C1 segment of cervical spinal cord (tissue), 14 donors: ENCODE measurements at places on chromosomes 3 and 15.

DNA sequence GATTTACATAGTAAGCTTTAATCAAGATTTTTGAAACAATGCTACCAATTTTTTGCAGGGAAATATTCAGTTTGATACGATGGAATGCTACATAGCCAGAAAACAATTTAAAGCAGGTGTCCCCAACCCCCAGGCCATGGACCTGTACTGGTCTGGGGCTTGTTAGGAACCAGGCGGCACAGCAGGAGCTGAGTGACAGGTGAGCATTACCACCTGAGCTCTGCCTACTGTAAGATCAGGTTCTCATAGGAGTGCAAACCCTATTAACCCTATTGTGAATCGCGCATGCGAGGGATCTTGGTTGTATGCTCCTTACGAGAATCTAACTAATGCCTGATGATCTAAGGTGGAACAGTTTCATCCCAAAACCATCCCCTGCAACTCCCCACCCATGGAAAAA lies 322.6 kb upstream of the NECTIN3 start:
- no peak for DNase-seq

DNA sequence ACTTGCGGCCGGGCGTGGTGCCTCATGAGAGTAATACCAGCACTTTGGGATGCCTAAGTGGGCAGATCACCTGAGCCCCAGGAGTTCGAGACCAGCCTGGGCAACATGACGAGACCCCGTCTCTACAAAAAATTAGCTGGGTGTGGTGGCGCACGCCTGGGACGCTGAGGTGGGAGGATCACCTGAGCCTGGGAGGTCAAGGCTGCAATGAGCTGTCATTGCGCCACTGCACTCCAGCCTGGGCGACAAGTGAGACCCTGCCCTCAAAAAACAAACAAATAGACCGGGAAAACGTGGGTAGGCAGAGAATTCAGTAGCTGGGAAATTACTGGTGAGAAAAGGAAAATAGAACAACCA lies 667 bp downstream of the UMPS start:
- DNase-seq, result no peak

- DNase-seq, result no peak
Measured at GRCh38 chr3:27503526-27503925, 19.3 kb upstream of the SLC4A7 start.

DNA sequence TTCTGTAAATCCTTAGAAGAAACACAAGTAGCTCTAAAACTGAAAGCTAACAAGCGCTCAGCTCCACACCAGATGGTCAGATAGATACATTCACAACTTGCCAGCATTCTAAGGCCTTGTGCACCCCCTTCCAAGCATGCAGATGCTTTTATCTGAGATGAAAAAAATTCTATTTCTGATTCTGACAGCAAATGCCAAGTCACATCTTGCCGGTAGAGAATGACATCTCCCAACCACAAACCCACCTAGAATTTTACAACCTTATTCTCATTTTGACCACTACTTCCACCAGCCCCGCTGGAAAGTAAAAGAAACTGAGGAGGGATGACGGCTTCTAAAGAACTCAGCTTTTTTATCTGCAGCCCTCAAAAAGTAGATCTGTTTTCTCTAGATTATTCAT lies 57.7 kb downstream of the SUMF1 start:
- DNase-seq, result no peak

- no peak for DNase-seq
Measured at GRCh38 chr3:149038322-149038721, 47.0 kb downstream of the GYG1 start.

- DNase-seq, result no peak
Measured at GRCh38 chr15:31472636-31473384, 146.2 kb downstream of the KLF13 start.

DNA sequence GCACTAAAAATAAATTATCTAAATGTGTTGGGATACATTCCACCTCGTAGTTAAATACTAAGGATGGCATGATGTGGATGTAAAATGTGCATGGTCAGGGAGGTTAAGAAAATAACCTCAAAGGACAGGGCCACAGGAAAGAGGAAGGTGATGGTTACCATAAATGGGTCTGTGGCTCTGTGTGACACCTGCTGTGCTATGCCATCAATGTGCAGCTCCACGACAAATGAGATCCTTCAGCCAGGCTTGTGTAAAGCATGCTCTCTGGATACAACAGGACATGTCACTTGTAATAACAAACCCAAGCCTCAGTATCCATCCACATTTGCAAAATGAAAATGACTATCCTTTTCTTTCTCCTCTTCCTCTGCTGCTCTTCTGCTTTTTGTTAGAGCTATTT lies 456.7 kb upstream of the RASGRP1 start:
- DNase-seq, result no peak

GRCh38 chr15:55846116-55846707 lies 103.3 kb upstream of the PRTG start:
- no peak for DNase-seq

DNA sequence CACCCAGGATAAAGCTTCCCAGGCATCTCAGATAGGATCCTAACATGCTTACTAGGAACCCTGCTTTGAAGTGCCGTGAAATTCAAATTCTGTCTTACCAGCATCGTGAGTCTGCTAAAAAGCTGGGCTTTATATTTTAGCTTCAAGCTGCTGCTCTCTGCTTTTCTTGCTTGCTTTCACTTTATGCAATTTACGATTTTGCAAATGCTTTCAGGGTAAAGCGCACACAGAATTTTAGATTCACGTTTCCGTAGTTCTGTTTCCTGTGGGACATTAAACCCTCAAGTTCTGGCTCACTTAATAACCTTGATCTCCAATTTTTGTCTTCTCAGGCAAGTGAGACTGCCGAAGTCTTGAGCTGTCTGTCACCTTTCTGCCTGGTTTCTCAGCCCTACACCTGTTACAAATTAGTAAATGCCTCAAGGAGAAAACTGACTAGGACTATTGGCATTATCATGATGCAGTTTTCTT lies 170.5 kb upstream of the TGFBR2 start:
- no peak for DNase-seq

DNA sequence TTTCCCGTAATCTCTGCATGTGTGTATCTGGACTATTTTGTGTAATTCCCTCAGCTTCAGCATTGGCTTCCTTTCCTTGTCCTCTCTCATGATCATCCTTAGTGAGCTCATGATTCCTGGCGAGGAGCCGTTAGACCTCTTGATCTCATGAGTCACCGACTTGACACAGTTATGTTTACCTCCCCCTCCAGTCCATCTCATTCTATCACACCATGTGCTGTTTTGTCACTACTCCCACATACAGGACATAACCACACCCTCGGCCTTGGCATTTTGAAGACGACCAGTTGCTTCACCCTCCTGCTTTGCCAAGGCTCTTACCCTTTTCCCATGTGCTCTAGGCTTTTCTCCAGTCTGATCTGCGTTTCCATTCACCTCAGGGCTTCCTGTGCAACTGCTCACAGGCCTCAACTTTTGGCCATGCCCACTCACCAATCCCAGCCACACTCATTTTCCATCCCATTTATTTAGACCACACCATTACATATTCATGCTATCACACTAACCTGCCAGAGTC lies 41.5 kb downstream of the CP start:
- DNase-seq, result no peak

- no peak for DNase-seq
Measured at GRCh38 chr3:184662187-184662586, 49.7 kb downstream of the MAGEF1 start.

GRCh38 chr15:52018244-52018643 lies 775 bp upstream of the MAPK6 start:
- no peak for DNase-seq

GRCh38 chr15:40002295-40002694 lies 36.7 kb downstream of the SRP14 start:
- no peak for DNase-seq
